Nephron progenitor cell (in vitro differentiated cells): ENCODE measurements at places on chromosomes 12 and 14.

DNA sequence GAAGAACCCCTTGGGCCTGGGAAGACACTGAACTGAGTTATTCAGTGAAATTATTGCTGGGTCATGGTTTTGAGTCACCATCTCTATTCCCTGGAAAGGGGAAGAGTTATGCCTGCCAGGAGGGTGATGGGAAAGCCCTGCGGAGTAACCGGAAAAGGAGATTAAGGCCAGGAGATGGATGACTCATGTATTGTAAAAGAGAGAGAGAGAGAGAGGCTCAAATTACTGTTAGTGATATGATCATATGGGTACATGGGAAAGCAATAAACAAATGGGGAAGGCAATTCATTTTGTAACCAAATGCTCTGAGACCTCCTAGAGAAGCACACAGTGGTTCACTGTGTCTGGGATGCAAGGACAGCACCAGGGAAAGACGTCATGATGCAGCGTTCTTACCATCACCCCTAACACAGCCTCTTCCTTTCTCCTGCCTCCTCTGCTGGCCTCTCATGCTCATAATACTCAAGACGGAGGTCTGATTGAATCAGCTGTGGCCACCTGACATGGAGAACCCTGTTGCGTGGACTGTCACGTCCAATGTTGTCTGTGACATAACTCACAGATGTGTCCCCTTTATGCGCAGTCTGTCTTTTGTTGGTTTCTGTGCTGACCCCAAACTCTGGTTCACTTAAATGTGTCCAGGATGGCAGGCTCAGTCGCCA is 243.7 kb downstream of the TMEM132D start:
- H3K36me3 ChIP-seq, result no peaks in the 10 kb centered on the region
- peaks cover 9% of the 10 kb centered on the region for H3K27me3 ChIP-seq
- peaks cover 33% of the 10 kb centered on the region for H3K4me1 ChIP-seq
- no peak for DNase-seq
- no peak overlapping the region for H3K4me3 ChIP-seq
- H3K27ac ChIP-seq, result no peak overlapping the region

GRCh38 chr12:124586756-124587155 is 19.3 kb upstream of the NCOR2 start:
- DNase-seq, result no peak
- no peak overlapping the region for H3K27ac ChIP-seq
- peaks cover 7% of the 10 kb centered on the region for H3K36me3 ChIP-seq
- H3K4me1 ChIP-seq, result peaks cover 6% of the 10 kb centered on the region

GRCh38 chr12:18837505-18837904 is 99.6 kb downstream of the CAPZA3 start:
- no peaks in the 10 kb centered on the region for H3K4me1 ChIP-seq
- H3K27ac ChIP-seq, result no peak overlapping the region
- no peak for DNase-seq

DNA sequence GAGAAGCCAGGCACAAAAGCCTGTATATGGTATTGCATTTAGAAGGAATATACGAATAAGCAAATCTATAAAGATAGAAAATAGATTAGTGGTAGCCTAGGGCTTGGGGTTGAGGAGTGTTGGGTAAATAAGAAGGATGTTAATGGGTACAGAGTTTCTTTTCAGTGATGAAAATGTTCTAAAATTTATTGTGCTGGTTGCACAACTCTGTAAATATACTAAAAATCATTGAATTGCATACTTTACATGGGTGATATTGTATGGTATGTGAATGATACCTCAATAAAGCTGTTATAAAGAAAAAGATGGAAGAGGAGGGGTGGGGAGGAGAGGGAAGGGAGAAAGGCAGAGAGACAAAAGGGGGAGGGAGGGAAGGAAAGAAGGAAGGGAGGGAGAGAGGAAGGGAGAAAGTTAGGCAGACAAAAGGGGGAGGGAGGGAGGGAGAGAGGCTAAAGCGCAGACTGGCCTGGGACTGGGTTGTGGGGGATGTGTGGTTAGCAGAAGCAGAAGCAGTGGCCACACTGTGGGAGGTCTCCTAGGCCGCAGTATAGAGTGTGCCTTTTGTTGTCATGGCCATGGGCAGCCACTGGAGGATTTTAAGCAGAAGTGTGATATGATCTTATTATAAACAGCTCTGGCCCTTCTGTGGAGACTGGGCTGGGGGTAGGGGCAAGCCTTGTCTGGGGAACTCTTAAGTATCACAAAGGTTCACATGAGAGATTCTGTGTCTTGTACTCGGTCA is 73.6 kb upstream of the ELK3 start:
- peak; percentile 21 for DNase-seq
- H3K27me3 ChIP-seq, result peaks cover 3% of the 10 kb centered on the region
- H3K4me1 ChIP-seq, result peaks cover 44% of the 10 kb centered on the region

GRCh38 chr12:123250471-123251383 is 17.5 kb downstream of the MTRFR start:
- H3K4me1 ChIP-seq, result peaks cover 20% of the 10 kb centered on the region
- peak overlapping the region; percentile 93 for H3K27ac ChIP-seq
- H3K36me3 ChIP-seq, result peaks cover 83% of the 10 kb centered on the region
- peaks cover 3% of the 10 kb centered on the region for H3K27me3 ChIP-seq
- H3K4me3 ChIP-seq, result peak overlapping the region; percentile 28

- peak overlapping the region; percentile 82 for H3K27ac ChIP-seq
- peaks cover 6% of the 10 kb centered on the region for H3K36me3 ChIP-seq
- H3K27me3 ChIP-seq, result peaks cover 13% of the 10 kb centered on the region
- no peak overlapping the region for H3K4me3 ChIP-seq
- no peak for DNase-seq
- H3K4me1 ChIP-seq, result peaks cover 47% of the 10 kb centered on the region
These were observed 10.7 kb upstream of the HSP90AA1 start for GRCh38 chr14:102097441-102098135.

DNA sequence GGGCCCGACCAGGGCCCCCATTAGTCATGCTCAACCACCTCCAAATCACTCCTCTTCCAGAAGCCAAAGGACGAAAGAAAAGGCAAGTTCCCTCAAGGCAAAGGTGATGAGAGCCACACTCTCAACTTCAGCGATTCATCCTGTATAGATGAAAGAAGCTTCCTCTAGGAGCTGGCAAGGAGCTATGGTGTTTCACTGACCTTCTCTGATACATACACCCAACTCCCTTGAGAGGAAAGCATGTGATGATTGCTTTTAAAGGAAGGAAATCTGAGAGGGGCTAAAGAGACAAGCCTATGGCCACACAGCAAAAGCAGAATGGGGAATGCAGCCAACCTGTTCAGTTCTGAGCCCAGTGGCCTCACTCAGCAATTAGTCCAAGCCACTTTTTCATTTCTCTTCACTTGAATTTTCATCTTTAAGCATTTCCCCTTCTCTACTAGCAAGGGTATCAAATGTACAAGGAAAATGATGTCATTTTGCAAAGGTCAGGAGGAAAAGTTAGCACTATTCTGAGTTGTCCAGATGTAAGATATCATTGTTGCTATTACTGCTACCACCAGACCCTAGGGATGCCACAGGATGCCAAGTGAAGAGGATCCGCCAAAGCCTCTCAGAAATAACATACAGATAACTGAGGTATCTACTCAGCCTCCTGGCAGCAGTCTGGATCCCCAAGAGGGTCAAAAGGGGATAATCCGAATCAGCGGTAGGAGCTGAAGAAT is 82.5 kb downstream of the MAP3K9 start:
- no peak for DNase-seq
- H3K4me3 ChIP-seq, result no peak overlapping the region
- peaks cover 3% of the 10 kb centered on the region for H3K27me3 ChIP-seq
- peaks cover 18% of the 10 kb centered on the region for H3K4me1 ChIP-seq
- H3K36me3 ChIP-seq, result peaks cover 35% of the 10 kb centered on the region

GRCh38 chr12:96274331-96274730 is 80.2 kb downstream of the ELK3 start:
- no peaks in the 10 kb centered on the region for H3K27me3 ChIP-seq
- peaks cover 67% of the 10 kb centered on the region for H3K36me3 ChIP-seq
- no peak for DNase-seq
- H3K4me3 ChIP-seq, result no peak overlapping the region

DNA sequence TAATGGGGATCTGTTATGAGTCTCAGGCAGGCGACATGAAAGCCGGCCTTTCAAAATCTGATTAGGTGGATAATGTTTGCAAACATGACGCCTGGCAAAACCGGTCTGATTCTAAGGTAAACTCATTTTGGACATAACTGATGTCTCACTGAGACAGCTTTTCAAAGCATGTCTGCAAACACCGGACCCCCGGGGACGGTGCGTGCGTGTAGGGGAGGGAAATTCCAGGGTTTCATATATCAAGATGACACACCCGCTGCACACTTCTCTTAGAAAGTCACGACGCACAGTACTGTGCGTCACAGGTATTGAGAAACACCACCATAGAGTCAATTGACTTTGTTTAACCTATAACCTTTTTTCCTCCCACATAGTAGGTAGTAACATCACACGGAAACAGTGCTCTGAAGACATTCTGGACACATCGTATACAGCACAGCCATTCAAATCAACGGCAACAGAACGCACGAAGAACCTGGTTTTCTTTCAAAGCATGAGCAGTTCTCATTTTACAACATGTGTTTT is 43.9 kb upstream of the TESC start:
- peaks cover 28% of the 10 kb centered on the region for H3K4me1 ChIP-seq
- no peak overlapping the region for H3K4me3 ChIP-seq
- H3K36me3 ChIP-seq, result peaks cover 43% of the 10 kb centered on the region
- H3K27me3 ChIP-seq, result peaks cover 2% of the 10 kb centered on the region
- DNase-seq, result no peak

DNA sequence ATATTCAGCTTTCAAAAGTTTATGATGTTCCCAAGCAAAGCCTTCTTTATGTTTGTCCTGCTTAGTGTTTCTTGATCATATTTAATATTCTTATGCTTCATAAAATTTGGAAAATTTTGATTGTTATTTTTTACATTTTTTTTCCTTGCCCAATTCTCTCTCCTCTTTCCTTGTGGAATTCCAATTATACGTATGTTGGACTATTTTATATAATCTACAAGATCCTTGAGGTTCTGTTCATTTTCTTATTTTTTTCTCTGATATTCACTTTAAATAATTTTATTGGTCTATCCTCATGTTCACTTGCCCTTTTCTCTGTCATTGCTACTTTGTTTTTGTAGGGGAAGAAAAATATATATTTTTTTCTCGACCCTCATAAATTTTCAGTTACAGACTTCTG is 167.7 kb downstream of the DYRK2 start:
- H3K27me3 ChIP-seq, result peaks cover 4% of the 10 kb centered on the region
- no peak for DNase-seq
- no peaks in the 10 kb centered on the region for H3K4me1 ChIP-seq
- no peak overlapping the region for H3K27ac ChIP-seq

GRCh38 chr14:101961011-101961721 is 3.2 kb upstream of the DYNC1H1 start:
- peaks cover 19% of the 10 kb centered on the region for H3K4me1 ChIP-seq
- no peak overlapping the region for H3K27ac ChIP-seq
- no peak overlapping the region for H3K4me3 ChIP-seq
- no peaks in the 10 kb centered on the region for H3K36me3 ChIP-seq
